ENCODE measurements at places on chromosomes 5 and 9. TPM values are rescaled to one million over a fixed set of nuclear protein-coding genes. Genes with fewer than 3 reads are reported as not detected.

C9orf43 gene
- total RNA-seq = 0.74 TPM

PDCD1LG2 gene
- 1.8 TPM for total RNA-seq

GAS1 gene
- total RNA-seq = 13.5 TPM

AP3B1 gene
- total RNA-seq = 50.4 TPM

ENTREP1 gene
- total RNA-seq = 20.9 TPM

DNA sequence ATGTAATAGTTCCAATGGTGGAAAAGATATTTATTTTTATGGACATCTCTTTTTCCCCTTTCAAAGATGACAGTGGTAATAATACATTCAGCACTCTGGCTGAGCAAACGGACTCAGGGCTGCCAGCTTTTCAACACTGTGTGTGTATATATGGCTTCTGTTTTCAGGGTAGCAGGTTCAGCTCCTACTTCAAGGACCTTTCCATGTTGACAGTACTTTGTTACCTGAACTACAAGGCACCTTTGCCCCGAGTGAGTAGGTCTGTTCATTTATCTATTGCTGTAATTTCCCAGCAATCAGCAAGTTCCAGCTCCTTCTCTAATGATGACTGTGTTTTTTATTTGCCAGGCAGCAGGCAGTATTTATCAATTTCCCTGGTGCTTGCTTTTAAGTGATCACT, 387.4 kb upstream of the KIF2A start:
- no peak for DNase-seq

DNA sequence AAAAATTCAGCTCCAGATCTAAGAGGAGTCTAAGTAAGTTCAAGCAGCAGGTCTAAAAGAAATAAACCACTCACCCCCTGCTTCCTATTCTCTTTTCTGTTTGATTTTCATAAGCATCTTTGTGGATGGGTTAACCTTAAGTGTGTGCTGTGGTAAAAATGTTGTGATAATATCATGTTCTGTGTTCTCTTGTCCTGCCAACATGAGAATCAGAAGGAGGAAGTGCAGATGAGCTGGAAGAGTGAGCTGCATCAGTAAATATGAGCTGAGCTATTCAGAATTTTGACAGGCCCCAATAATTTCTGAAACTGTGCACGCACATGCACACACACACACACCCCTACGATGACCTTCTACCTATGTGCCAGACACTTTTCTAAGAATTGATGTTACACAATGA, 186.5 kb upstream of the ANKRD55 start:
- DNase-seq = no peak

DNA sequence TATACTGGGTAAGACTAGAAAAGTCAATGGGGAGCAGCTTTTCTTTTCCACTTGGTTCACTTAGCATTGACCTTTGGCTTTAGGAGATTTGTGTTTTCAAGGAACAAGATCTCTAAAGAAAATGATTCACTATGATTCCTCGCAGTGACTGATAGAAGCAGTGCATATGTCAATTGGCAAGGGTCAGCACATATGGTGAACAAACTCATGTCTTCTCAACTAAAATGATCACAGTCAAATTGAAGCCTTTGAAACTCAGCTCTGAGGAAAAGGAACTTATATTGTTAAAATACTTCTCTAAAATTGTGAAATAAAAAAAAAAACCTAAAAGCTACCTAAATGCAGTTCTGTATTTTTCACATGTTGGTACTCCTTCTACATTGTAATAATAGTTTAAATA, 43.2 kb upstream of the IL7R start:
- DNase-seq = no peak

- DNase-seq = no peak
Measured at GRCh38 chr5:180098991-180099732, 27.6 kb upstream of the RNF130 start.
